ENCODE measurements at places on chromosomes 6 and 20. TPM values are rescaled to one million over a fixed set of nuclear protein-coding genes. Genes with fewer than 3 reads are reported as not detected.

Gene SIRPD
- total RNA-seq: not detected

Gene DNMT3B
- total RNA-seq: 0.80 TPM

GRCh38 chr6:56663344-56663743 lies 20.7 kb upstream of the DST start:
- H3K27me3 ChIP-seq: no peaks in the 10 kb centered on the region
- no peak overlapping the region for H3K4me3 ChIP-seq
- no peak overlapping the region for H3K27ac ChIP-seq
- peaks cover 3% of the 10 kb centered on the region for H3K4me1 ChIP-seq
- no peaks in the 10 kb centered on the region for H3K36me3 ChIP-seq
- peak; percentile 63 for DNase-seq

Gene TFAP2A
- 0.99 TPM for total RNA-seq

Gene CASP8AP2
- 15.8 TPM for total RNA-seq

Gene DLK2
- 0.22 TPM for total RNA-seq

DNA sequence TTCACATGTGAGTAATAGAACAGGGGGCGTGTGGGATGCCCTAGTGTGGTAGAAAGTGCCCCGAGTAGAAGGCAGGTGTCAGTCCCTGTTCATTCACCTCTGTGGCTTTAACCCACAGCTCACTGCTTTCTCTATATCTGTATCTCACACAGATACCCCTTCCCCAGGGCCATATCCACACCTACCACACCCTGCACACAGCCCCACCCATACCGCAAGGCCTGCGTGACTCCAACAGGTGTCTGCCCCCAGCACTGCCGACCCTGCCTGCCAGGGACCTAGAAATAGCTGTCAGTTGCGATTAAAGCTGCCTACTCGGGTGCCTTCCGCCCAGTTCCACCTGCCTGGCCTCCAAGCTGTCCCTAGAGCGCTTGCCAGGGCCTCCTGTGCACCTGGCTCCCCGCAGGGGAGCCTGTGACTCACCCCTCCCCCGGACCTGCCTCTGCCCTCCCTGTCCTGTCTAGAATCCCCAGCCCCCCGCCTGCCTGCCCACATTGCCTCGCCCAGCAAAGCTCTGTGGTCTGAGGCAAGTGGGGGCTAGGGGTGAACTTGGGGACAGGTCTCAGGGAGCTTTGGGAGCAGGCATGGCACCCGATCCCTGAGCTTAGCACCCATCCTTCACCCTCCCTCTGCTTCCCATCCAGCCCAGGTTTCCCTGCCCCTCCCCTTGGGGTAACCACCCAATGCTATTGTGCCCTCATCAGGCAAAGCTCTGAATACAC lies 38.3 kb upstream of the ID1 start:
- DNase-seq: no peak
- H3K27ac ChIP-seq: peak overlapping the region; percentile 47
- no peaks in the 10 kb centered on the region for H3K27me3 ChIP-seq
- H3K4me1 ChIP-seq: no peaks in the 10 kb centered on the region

DNA sequence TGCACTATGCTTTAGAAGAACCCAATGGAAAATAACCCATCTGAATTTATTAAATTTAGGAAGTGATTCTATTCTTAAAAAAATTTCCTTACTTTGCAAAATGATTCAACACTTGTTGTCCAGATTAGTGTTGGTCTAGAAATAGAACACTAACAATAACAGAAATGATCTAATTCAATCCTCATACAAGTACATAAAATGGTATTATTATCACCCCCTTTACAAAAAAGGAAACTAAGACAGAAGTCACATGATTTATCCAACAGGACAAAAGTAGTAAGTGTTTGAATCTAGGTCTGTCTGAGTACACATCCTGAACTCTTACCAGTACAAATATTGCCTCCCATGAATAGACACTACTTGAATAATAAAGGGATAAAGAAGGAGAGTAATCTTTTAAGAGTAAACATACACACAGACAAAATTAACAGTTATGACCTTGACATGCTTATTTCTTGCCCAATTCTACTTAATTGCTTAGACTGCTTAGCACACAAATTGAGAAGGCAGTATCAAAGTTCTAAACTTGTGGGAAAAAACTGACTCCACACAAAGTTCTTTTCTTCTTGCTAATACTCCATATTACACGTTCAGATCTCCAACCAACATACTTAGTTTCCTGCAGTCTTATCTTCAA lies 195.4 kb upstream of the RUNX2 start:
- H3K4me3 ChIP-seq: no peak overlapping the region
- no peak for DNase-seq
- H3K27me3 ChIP-seq: no peaks in the 10 kb centered on the region
- H3K4me1 ChIP-seq: no peaks in the 10 kb centered on the region
- H3K36me3 ChIP-seq: no peaks in the 10 kb centered on the region

- H3K4me3 ChIP-seq: no peak overlapping the region
- H3K27me3 ChIP-seq: peaks cover 19% of the 10 kb centered on the region
- H3K27ac ChIP-seq: no peak overlapping the region
Observed at GRCh38 chr6:168102315-168102985, 23.4 kb upstream of the FRMD1 start.

Gene CDH26
- 0.45 TPM for total RNA-seq

DNA sequence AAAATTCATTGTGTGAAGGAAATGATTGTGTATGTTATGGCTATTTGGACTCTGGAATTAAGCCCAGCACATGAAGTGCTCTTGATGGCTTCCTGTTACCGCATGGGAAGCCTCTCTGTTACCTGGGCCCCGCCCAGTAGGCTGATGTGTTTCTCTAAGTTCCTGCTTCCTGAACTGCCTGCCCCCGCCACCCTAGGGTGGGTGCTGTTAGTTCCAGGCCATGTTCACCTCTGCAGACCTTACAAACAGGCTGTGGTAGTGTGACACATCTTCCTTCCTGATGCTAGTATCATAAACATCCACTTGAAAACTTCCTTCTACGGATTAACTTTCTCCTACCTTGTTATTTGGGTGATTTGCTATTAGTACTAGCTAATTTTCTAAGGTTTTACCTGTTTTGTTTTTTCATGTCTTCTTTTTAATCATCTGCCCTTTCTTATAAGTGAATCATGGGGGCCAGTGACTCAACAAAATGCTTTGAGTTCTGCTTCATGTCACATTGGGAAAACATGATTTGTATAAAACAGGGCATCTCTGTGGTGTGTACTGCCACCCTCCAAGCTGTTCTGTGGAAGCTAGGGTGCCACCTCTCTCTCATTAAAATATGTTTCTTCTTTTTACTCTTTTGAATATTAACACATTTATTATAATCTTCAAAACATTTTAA lies 40.6 kb downstream of the SH3BGRL2 start:
- H3K36me3 ChIP-seq: peaks cover 6% of the 10 kb centered on the region
- peak overlapping the region; percentile 77 for H3K27ac ChIP-seq
- no peaks in the 10 kb centered on the region for H3K4me1 ChIP-seq

Gene TBC1D32
- 8.3 TPM for total RNA-seq
